ENCODE measurements at places on chromosomes 2 and 18.

DNA sequence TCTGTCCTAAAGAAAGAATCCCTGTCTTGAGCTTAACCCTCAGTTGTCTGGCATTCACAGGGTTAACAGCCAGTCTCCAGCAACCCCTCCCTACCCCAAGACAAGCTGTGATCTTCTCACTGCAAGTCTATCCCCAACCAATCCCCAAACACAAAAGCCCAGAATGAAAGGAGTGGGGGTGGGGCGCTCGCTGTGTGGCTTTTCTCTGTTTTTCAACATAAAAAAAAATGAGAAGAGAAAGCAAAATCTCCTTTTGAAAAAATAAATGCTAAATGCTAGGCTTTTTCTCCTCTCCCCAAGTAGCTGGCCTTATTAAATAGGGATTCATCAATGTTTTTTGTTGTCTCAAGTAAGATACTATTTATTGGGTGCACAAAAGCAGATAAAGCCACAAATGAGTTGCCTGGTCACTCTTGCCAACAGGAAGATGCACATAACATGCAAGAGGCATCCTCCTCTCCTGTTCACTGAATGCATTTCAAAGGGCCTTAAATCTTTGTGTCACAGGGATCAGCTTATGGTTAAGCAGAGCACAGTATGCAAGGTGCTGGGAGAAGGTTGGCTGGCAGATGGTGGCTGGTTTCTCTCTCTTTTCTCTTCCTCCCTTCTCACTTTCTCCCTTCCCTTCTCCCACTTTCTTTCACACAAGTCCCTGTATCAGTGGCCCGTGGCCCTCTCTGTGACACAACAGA lies 225.6 kb downstream of the CMPK2 start:
- no peak for DNase-seq

DNA sequence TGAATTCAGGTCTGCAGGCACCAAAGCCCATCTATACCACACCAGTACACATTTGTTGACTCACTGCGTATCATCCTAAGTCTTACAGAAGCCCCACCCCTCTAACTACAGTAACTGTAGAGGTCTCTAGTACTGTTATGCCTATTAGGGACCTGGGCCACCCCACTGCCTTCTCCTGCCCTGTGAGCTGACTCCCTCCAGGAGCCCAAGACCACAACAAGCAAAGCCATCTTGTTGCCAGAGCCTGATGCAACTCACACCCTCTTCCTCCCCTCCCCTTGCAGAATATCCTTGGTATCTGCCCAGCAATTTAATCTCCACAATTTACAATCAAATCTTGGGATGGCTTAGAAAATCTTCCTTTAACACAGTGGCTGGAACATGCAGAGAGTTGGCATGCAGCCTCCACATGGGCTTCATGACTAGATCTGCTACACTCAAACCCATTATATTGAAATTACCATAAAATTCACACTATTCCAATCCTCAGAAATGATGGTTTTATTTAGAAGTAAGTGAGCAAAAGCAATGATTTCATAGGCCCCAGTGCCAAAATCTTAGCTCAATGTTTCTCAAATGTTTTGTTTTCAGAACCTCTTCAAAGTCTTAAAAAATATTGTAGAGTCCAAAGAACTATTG lies 17.7 kb upstream of the CYP1B1 start:
- DNase-seq = no peak

- DNase-seq = no peak
Observed at GRCh38 chr2:217954051-217954450, 48.7 kb downstream of the TNS1 start.

GRCh38 chr2:6955511-6956136 lies 38.4 kb downstream of the RNF144A start:
- DNase-seq = no peak

DNA sequence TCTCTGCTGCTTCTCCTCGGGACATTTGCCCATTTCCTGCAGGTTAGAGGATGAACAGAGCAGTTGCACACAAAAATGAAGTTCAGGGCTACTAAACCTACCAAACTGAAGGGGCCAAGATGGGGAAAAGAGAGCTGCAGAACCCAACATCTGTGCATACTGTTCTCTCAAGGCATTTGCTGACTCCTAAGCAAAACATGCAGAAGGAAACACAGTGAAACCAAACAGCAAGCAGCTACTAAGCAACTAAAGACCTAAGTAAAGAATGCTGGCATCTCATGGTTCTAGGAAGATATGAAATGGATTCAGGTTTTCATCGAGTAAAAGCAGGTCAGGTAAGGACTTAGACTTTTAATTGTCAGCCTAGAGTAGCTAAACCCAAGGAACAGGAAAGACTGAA lies 111.9 kb upstream of the SYT4 start:
- no peak for DNase-seq

GRCh38 chr2:241541564-241542277 lies 16.8 kb upstream of the BOK start:
- no peak for DNase-seq

DNA sequence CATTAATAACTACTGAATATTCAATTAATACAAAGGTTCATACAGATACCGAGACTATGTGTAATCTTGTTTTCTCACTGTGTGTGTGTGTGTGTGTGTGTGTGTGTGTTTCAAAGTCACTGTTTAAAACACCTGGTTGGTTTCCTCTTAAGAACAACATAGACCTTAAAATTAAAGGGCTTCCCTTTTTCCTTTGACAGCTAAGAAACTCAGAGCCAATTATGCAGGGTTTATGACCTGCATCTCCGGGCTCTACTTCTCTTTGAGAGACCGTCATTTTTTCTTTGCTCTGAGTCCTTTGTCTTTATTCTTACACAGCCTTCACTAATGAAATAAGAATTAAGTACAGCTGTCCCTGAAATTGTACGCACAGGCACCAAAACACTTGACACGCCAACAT lies 145.6 kb downstream of the HDAC4 start:
- DNase-seq = no peak

DNA sequence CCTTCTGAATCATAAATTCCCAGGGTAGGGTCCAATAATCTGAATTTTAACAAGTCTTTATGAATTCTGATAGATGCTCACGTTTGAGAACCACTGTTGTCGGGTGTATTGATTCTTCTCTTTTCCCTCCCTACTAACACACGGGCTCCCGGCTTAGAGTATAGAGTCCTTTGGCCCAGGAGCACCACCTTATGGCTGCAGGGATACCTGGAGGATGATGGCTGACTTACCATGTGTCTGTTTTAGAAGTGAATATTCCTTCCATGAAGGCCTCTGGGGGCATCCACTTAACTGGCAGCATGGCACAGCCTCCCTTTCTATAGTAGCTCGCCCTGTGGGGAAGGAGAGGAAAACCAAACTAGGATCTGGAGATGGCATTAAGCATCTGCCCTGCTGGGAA lies 91.7 kb downstream of the CLIP4 start:
- DNase-seq = no peak

DNA sequence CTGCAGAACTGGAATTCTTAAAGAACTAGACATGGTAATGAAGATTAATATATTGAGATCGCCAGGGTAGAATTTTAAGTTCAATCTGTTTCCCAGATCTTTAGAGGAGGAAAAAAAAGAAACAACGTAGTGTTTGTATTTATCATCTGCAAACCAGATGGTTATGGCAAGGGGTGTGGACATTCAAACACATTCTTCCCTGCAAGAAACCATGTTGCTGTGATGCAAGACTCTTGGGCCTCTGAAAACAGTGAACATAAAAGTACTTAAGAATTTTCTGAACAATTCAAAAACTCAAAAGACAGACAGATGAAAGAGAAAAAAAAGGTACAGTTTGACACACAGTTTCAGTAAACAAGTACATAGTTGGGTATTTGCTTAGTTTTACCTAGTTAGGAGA lies 35.6 kb downstream of the COL5A2 start:
- DNase-seq = no peak

DNA sequence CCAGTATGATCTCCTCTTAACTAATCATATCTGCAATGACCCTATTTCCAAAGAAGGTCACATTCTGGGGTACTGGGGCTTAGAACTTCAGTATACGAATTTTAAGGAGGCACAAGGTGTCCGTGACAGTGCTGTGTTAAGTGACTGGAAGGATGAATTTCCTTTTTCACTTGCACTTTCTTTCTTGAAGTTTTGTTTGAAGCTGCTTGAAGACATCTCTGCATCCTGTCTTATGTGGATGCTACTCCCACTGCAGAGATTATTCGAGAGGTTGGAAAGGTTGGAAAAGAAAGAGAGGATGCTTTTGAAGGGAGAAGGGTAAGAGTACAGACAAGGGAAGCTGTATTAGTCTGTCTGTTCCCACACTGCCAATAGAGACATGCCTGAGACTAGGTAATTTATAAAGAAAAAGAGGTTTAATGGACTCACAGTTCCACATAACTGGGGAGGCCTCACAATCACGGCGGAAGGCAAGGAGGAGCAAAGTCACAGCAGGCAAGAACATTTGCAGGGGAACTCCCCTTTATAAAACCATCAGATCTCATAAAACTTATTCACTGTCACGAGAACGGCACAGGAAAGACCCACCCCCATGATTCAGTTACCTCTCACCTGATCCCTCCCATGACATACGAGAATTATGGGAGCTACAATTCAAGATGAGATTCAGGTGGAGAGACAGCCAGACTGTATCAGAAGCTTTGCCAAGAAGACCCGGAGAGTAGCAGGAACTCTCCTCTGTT lies 3.6 kb upstream of the RNF144A start:
- no peak for DNase-seq

DNA sequence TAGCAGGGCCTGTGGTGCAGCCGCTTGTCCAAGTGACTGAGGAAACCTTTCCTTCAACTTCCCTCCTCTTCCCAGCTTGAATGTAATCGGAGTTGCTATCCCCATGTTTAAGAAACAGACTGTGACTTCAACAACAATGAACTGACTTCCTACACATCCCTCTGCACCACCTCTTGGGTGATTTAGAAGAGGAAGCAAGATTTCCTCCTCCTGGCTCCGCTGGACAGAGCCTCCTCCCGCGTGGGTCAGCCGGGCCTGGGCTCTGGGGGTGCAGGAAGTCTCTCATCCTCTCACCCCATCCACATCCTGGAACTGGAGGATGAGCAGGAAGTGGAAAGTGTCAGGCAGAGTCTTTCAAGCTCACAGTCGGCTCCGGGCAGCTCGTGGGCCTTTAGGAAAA lies 84.3 kb downstream of the GATA6 start:
- no peak for DNase-seq

- no peak for DNase-seq
Observed at GRCh38 chr18:69216321-69216720, 184.4 kb upstream of the DOK6 start.

DNA sequence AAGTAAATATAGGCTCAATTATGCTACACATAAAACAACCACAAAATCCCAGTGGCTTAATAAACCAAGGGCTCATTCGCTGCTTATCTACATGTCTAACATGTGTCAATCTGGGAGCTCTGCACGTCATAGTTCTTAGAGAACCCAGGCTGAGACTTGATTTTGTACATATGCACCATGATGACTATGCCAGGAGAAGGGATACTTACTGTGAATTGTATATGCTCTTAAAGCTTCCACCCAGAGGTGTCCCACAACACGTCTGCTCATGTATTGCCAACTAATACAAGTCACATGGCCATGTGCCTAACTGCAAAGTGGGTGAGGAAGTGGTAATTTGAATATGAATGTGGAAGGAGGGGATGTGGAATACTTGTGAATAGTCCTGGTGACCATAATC lies 262.1 kb downstream of the CPS1 start:
- no peak for DNase-seq

DNA sequence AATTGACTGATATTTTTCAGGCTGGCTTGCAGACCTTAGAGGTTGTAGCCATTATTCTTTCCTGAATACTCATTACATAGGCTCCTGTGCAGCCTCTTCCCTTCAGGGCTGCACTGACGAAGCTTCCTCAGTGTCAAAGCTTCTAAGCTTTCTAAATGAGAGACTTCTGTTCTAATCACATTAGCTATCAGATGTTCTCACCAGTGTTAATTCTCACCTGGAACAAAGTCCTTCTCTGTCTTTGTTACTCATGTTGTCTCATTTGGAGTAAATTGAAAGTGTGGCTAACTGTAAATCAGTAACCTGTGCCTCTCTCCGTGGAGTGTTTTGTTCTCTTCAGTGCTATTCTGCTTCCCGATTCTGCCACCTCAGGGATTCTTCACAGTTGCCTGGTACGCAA lies 76.9 kb downstream of the MC4R start:
- DNase-seq = no peak

DNA sequence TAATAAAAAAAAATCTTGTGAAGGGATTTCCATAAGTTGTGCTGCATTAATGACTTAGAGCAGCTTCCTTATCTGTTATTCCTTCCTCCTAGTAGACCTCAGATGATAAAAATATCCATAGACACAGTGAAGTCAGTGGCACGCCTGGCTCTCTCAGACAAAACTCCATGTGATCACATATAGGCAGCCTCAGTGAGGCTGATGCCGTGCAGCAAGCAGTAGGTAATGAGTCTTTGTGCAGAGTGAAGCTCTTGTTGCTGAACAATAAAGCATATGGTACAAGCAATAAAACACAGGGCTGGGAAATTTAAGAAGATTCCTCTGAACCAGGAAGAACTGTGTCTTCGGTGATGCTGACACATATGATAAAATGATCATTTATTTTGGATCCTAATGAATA lies 102.7 kb downstream of the CSRNP3 start:
- no peak for DNase-seq

DNA sequence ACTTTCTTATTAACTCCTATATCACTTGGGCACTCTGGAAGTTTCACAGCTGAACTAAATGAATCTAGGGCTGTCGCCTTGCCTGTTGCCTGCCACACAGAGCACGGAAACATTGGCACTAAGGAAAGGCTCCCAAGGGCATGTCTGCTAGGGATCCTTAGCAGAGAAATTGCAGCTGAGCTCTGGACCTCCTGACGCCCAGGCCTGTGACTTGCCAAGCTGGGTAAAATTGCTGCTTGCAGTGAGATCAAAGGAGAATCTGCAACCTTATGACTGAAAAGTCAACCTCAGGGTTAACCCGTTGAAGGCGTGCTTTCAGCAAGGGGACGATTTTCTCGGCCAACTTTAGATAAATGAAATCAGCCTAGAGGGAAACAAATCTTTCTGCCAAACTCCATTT lies 189.8 kb downstream of the NCK2 start:
- DNase-seq = peak; percentile 19

DNA sequence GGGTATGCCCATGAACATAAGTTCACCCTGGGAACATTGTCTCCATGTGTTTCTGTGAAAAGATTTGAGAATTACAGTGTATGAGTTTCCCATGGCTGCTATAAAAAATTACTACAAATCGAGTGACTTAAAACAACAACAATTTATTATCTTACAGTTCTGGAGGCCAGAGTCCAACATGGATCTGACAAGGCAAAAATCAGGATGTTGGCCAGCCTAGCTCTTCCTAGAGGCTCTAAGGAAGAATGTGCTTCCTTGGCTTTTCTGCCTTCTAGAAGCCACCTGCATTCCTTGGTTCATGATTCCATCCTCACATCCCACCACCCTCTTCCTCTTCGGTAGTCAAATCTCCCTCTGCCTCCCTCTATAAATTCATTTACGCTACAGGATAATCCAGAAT lies 38.6 kb downstream of the FAM124B start:
- no peak for DNase-seq

- no peak for DNase-seq
Observed at GRCh38 chr2:9205963-9206948, at the start of gene ASAP2. Gene ASAP2, plus strand, starts transcription at chr2:9206812. Its CDS starts 293 bp downstream, at chr2:9207105.

DNA sequence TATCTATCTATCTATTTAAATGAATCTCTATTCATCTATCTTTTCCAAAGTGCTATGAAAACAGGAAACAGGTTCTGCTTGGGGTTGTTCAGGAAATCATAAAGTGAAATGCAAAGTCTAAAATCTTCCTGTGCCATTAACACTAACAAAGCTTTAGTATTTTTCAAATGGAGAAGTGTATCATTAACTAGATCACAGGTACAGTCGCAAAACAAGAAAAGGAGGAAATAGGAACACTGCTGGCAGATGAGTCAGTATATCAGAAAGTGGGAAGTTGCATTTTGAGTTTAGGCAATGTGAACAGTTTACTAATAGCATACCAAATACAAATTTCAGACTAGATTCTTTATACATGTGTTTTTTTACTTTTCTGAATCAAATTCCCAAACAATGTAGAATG lies 888.5 kb upstream of the FSHR start:
- no peak for DNase-seq

All from activated CD4-positive, alpha-beta T cell treated with anti-CD3 and anti-CD28 coated beads for 1 hour (primary cell).